ENCODE measurements at places on chromosomes 3 and 15. TPM values are rescaled to one million over a fixed set of nuclear protein-coding genes. Genes with fewer than 3 reads are reported as not detected.

Gene CLDN16
- total RNA-seq = 0.06 TPM

Gene VILL
- 4.6 TPM for total RNA-seq

Gene SQOR
- total RNA-seq = 25.7 TPM

Gene DPPA2
- total RNA-seq = not detected

Gene GUCA1C
- not detected for total RNA-seq

Gene CSTA
- 0.37 TPM for total RNA-seq

Gene C3orf22
- total RNA-seq = not detected

Gene LIPC
- total RNA-seq = not detected

Gene TLR9
- total RNA-seq = not detected

Gene GAP43
- total RNA-seq = not detected
